ENCODE measurements at places on chromosomes 5 and 9.

- no peak for DNase-seq
These were observed 27.1 kb downstream of the DPYSL3 start for GRCh38 chr5:147482706-147483180.

GRCh38 chr5:78628270-78628992 is 20.1 kb downstream of the LHFPL2 start:
- DNase-seq = no peak

DNA sequence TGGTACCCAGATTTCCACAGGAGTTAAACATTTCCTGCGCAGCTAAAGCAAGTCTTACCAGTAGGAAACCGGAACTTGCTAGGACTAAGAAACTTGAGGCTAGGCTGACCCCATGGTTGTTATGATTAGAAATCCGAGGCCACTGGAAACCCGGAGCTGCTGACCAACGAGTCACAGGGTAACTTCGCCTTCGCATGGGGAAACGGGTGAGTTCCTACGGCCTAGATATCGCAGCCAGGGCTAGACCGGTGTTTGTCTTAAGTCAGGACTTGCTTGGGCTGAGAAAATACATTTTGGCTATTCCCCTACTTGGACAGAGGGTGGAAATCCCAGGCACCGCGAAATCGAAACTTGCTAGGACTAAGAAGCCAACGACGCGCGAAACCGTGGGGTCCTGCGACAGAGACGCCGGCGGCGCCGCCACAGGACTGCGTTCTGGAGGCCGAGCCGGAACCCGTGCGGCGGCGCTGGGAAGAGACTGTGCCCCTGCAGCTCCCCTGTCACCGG is 1.6 kb upstream of the ANXA2R start:
- DNase-seq = peak; percentile 80

GRCh38 chr5:53076014-53076583 is 33.5 kb downstream of the MOCS2 start:
- no peak for DNase-seq

DNA sequence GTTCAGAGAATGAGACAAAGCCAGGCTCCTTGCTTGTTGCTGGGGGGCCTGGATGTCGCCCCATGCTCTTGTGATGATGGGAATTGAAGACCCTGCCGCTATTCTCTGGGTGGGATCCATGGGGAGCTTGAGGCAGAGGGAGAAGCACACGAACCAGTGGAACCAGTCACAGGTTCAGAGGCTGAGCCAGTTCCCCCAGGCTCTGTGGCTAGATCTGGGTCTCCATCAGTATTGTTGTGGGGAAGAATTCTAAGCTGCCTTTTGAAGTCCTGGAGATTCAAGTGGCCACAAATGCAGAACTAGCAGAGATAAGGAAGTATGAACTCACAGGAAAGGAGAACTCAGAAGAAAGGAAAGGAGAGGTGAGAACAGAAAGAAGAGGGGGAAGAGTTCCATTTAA is 219.4 kb downstream of the MSX2 start:
- DNase-seq = no peak

DNA sequence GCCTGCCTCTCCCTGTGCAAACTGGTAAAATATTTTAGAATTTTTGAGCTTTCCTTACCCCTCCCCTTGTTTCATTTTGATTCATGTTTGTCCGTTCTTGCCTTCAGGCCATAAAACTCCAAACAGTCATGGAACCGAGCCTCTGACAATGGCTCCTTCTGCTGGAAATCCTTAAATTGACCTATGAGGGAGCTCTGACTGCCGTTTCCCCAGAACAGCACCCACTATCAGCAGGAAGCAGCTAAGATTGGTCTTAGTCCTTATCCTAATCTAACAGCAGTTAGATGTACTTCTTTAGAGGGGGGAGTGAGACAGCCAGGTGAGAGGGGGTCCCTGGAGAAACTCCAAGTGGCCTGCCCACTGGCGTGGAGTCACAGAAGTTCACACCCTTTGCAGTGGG is 106.7 kb downstream of the FAM174A start:
- DNase-seq = no peak

DNA sequence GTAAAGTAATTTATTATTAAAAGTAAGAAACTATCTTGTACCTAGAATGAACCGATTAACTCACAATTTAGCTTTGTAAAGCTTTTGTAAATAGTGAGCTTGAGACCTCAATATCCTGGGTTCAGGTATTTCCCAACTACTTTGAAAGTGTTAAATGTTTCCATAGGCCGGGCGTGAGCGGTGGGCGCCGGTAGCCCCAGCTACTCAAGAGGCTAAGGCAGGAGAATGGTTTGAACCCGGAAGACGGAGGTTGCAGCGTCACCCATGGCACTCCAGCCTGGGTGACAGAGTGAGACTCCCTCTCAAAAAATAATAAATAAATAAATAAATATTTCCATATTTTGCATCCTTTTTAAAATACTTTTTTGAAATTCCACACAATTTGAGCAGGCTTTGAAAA is 1.5 kb upstream of the ANKH start:
- no peak for DNase-seq

DNA sequence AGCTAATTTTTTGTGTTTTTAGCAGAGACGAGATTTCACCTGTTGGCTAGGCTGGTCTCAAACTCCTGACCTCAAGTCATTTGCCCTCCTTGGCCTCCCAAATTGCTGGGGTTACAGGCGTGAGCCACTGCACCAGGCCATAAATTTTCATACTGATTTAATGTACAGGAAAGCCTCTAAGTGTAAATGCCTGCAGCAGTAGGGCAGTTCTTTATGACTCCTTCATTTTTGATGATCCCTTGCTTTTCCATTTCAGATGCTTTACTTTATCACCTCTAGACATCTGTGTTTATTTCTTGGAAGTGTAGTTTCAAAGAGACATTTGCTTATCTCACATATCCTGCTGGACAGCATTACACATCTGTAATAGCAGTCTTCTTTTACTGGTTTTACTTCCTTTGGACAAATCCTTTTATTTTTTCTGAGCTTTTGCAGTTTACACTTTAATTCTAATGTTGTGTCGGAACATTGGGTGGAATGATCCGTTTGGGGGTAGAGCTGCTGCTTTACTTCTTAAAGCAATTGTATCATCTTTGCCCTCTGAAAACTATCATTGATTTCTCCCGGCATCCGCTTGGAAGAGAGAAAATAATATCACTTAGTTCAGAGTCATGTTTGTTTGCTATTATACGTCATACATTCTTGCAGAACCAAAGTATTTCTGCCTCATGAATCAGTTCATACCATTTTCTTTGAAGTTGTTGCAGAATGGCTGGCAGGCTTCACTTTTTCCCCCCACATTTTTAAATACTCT is 36.0 kb downstream of the SCGB3A1 start:
- no peak for DNase-seq

DNA sequence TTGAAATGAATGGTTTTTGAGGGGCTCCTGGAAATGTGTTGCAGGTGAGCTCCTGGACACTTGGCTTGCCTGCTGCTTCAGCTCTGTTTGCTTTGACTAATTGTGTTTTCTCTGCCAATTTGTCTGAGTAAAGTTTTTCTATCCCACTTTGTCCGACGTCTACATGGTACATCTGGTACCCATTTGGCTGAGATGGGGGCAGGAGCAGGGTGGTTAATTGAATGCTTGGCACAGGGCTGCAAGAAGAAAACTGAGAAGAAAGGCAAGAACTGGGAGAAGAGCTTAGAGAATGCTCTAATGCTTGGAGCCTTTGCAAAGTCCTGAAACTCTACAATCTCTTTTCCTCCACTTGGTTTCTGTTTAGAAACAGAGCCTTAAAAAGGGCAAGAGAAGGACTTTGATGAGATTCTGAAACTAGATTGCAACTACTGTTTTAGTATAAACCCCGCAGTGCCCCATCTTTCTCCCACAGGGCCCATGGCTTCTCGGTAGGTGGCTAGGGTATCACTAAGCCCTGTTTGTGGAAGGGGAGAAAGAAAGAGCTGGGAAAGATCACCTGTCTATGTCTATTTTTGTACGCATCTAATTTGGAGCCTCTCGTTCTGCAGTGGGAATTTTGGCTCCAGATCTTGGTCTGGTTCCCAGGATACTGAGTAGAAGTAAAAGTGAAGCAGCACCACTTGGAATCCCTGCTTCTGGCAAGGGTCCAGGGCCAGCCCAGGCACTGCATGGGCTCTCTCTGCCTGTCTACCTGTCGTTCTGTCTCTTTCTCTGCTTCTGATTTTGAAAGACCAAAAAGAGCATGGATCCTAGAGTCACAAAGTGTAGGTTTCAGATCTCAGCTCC is 214.4 kb downstream of the SEMA6A start:
- no peak for DNase-seq

DNA sequence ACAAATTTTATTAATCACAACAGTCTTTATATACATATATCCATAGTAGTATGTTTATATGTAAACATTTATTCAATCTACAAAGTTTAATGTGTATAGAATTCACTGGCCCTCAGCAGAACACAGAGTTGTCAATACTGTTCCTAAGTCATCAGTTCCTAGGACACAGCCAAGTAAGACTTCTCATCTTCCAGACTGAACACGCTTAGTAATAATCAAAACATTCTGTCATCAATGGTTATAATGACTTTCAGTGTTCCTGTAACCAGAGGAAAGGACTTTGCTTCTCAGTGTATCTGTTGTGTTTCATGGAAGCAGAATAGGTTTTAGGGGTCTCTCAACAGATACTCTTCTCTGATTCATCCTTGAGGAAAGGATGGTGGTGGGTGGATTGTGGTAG is 82.2 kb downstream of the SMIM23 start:
- no peak for DNase-seq

- no peak for DNase-seq
These were observed 66.4 kb upstream of the MARCHF11 start for GRCh38 chr5:16245956-16246355.

DNA sequence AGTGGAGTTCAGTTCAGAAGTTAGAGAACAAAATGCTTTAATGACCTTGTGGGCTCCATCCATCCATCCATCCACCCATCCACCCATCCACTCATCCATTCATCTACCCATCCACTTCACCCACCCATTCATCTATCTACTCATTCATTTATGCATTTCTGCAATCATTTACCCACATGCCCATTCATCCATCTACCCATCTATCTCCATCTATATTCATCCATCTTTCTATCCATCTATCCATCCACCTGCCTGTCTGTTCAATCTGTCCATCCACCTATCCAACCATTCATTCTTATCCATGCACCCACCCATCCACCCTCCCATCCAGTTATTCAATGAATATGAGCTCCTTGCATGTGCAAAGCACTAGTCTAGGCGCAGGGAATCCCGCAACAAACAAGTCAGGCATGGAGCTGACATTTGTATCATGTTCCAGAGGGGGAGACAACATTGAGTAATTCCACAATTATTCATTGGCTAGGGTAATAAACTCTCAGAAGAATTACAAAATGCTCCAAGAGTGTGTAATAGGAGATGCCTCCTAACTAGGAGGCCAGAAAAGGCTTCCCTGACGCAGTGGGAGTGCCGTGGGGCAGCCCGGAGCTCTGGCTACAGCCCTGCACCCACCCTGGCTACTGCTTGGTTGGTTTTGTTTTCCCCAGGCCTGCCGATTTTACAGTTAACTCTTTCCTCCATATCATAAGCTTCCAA is 211.2 kb downstream of the NXNL2 start:
- DNase-seq = peak; percentile 58

DNA sequence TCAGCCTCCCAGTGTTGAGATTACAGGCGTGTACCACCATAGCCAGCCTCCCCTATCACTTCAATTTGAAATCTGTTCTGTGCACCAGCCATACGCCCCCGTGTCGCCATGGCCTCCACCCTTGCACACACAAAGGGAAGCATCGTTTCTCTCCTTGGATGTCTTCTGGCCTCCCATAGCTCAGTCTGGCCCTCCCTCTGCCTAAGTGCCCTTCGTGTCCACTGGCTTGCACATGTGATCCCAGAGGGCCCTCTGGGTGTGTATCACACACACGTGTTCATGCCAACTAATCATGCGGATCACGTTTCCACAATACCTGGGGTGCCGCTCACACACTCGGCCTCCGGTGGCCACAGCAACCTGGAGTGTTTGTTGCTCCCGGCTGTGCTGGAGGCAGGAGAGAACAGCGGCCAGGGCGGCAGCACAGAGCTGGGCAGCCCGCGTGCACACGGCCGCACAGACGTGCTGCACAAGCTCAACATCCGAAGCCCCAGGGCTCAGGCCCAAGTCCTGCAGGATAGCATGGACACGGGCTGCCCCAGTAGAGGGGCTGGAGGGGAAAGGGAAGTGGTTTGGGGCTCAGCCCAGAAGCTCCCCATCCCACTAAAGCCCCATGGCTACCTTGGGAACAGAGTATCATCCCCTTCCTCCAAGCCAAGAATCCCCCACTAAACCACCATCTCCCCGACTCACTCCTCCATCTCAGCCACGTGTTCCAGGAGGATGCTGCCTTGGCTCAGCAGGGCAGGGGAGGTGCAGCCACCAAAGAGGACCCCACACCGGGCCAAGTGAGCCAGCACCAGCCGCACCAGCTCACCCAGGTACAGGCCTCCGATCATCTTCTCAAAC is 10.9 kb downstream of the HK3 start:
- DNase-seq = no peak

GRCh38 chr5:63613442-63613841 is 348.8 kb downstream of the HTR1A start:
- DNase-seq = no peak

DNA sequence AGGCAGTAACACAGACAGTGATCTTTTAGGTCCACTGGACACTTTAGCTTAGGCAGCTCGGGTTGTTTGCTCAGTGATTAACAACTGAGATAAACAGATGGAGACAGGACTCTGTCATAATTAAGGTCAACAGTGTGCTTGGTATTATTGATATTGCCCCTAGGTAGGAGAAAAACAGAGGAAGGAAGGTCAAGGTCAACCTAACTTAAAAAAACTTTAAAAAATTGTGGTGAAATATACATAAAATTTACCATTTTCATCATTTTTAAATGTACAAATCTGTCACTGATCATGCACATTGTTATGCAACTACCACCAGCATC is 2.1 kb upstream of the HSPA4 start:
- DNase-seq = no peak

DNA sequence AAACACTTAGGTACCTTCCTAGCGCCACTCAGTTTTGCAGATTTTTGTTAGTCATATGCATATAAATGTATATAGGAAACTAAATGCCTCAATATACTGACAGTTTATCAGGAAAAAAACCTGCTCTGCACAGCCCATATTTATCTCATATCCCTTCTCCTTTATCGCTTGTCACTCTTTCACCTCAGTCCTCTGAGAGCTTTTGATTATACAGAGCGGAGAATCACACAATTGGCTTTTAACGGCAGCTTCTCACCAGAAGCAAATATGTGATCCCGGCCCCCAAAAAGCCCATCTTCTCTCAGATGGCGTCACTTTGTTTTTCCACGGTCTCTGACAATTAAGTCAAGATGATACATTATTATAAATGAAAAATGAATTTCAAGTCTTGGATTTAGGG is 362.6 kb downstream of the DNAH5 start:
- DNase-seq = no peak

- DNase-seq = no peak
These were observed 348.4 kb upstream of the FTMT start for GRCh38 chr5:121503111-121503840.

Data from HS-5 (cell line).